ENCODE measurements at places on chromosomes 7 and 10. TPM values are rescaled to one million over a fixed set of nuclear protein-coding genes. Genes with fewer than 3 reads are reported as not detected.

GRCh38 chr10:133359972-133360610 lies 2.3 kb upstream of the FUOM start:
- peaks cover 10% of the 10 kb centered on the region for H3K36me3 ChIP-seq
- DNase-seq, result no peak
- no peak overlapping the region for H3K27ac ChIP-seq
- H3K4me3 ChIP-seq, result no peak overlapping the region
- peaks cover 7% of the 10 kb centered on the region for H3K4me1 ChIP-seq

DNA sequence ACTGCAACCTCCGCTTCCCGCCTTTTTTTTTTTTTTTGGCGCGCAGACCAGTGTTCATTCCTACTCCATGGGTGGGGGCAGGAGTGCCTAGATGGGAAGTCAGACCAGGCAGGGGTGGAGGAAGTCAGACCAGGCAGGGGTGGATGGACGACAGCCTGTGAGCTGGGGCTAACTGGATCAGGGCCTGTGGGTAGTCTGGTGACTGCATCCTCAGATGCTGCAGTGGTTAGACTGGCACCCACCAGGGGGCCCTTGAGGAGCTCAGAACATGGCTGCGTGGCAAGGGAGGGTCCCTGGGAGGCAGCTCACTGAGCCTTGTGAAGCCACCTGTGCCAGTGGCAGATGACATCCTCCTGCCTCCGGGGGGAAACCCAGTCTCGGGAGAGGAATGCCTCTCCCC lies 35.1 kb downstream of the RCC1L start:
- H3K27me3 ChIP-seq, result no peaks in the 10 kb centered on the region
- peaks cover 8% of the 10 kb centered on the region for H3K36me3 ChIP-seq
- H3K4me1 ChIP-seq, result peaks cover 6% of the 10 kb centered on the region
- no peak for DNase-seq
- no peak overlapping the region for H3K27ac ChIP-seq

- H3K4me1 ChIP-seq, result no peaks in the 10 kb centered on the region
- no peak for DNase-seq
- H3K4me3 ChIP-seq, result no peak overlapping the region
- peaks cover 28% of the 10 kb centered on the region for H3K36me3 ChIP-seq
- H3K27me3 ChIP-seq, result no peaks in the 10 kb centered on the region
These were observed 82.9 kb upstream of the OGDHL start for GRCh38 chr10:49844775-49845595.

The C10orf53 gene
- total RNA-seq, result not detected

GRCh38 chr10:130040817-130041330 lies 69.8 kb downstream of the C10orf143 start:
- no peak overlapping the region for H3K27ac ChIP-seq
- no peaks in the 10 kb centered on the region for H3K36me3 ChIP-seq
- no peak overlapping the region for H3K4me3 ChIP-seq
- no peaks in the 10 kb centered on the region for H3K27me3 ChIP-seq
- DNase-seq, result no peak

The BCL7B gene
- total RNA-seq, result 43.2 TPM

The TMEM254 gene
- total RNA-seq, result 11.3 TPM

DNA sequence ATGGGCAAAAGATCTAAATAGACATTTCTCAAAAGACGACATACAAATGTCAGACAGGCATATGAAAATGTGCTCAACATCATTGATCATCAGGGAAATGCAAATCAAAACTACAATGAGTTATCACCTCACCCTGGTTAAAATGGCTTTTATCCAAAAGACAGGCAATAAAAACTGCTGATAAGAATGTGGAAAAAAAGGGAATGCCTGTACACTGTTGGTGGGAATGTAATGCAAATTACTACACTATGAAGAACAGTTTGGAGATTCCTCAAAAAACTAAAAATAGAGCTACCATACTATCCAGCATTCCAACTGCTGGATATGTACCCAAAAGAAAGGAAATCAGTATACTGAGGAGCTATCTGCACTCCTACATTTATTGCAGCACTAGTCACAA lies 18.0 kb downstream of the GSDME start:
- no peak overlapping the region for H3K27ac ChIP-seq
- no peaks in the 10 kb centered on the region for H3K4me1 ChIP-seq
- H3K4me3 ChIP-seq, result no peak overlapping the region
- peaks cover 2% of the 10 kb centered on the region for H3K36me3 ChIP-seq
- H3K27me3 ChIP-seq, result peaks cover 25% of the 10 kb centered on the region
- no peak for DNase-seq

GRCh38 chr10:29687421-29688164 lies 52.8 kb upstream of the SVIL start:
- no peaks in the 10 kb centered on the region for H3K27me3 ChIP-seq
- peaks cover 43% of the 10 kb centered on the region for H3K36me3 ChIP-seq
- DNase-seq, result no peak

- no peak for DNase-seq
- no peak overlapping the region for H3K27ac ChIP-seq
- H3K4me3 ChIP-seq, result no peak overlapping the region
- H3K36me3 ChIP-seq, result no peaks in the 10 kb centered on the region
These were observed 140.0 kb downstream of the CAMK1D start for GRCh38 chr10:12489357-12489756.

DNA sequence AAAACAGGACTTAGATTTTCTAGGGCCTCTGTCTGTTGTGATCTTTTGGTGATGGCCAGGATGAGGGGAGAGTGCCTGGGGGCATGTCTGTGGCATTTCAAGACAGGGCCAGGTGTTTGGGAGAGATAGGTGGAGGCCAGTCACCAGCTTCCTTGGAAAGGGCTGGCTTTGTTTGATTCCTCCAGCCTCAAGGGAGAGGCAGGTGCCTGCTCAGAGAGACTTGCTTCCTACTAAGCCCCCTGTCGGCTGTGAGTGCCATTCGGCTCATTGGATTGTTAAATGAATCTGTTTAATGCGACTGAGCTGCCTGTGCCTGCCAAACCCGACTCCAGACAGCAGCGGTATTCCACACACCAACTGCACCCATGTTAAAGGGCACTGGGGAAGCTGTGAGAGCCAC lies 304.1 kb upstream of the COBL start:
- no peaks in the 10 kb centered on the region for H3K27me3 ChIP-seq
- no peak for DNase-seq
- H3K4me1 ChIP-seq, result no peaks in the 10 kb centered on the region
- H3K36me3 ChIP-seq, result no peaks in the 10 kb centered on the region
- no peak overlapping the region for H3K4me3 ChIP-seq
- no peak overlapping the region for H3K27ac ChIP-seq

GRCh38 chr7:156543699-156544598 lies 96.6 kb upstream of the RNF32 start:
- H3K4me1 ChIP-seq, result no peaks in the 10 kb centered on the region
- no peak for DNase-seq
- no peaks in the 10 kb centered on the region for H3K36me3 ChIP-seq
- no peak overlapping the region for H3K4me3 ChIP-seq
- H3K27ac ChIP-seq, result no peak overlapping the region
- H3K27me3 ChIP-seq, result peaks cover 10% of the 10 kb centered on the region

The CAMK2G gene
- 19.4 TPM for total RNA-seq

- peaks cover 16% of the 10 kb centered on the region for H3K36me3 ChIP-seq
- H3K4me3 ChIP-seq, result no peak overlapping the region
- H3K27ac ChIP-seq, result peak overlapping the region; percentile 6
- no peaks in the 10 kb centered on the region for H3K4me1 ChIP-seq
- DNase-seq, result no peak
These were observed 71.6 kb upstream of the CAMK2B start for GRCh38 chr7:44396931-44397545.

The PPRC1 gene
- 74.7 TPM for total RNA-seq

DNA sequence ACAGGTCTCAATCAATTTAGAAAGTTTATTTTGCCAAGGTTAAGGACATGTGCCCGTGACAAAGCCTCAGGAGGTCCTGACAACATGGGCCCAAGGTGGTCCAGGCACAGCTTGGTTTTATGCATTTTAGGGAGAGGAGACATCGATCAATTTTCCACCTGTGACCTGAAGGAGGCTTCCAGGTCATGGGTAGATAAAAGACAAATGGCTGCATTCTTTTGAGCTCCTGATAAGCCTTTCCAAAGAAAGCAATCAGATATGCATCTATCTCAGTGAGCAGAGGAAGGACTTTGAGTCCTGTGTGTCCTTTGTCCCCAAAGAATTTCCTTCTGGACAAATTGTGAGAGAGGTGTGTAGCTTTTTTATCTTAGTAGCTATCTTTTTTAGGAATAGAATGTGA lies 15.8 kb downstream of the LRRC72 start:
- H3K27me3 ChIP-seq, result no peaks in the 10 kb centered on the region
- H3K27ac ChIP-seq, result no peak overlapping the region
- no peaks in the 10 kb centered on the region for H3K4me1 ChIP-seq
- H3K4me3 ChIP-seq, result no peak overlapping the region
- no peaks in the 10 kb centered on the region for H3K36me3 ChIP-seq

- no peak overlapping the region for H3K4me3 ChIP-seq
- DNase-seq, result no peak
- no peak overlapping the region for H3K27ac ChIP-seq
- no peaks in the 10 kb centered on the region for H3K27me3 ChIP-seq
These were observed 1.3 kb upstream of the CLDN12 start for GRCh38 chr7:90401989-90402388.

GRCh38 chr10:131203456-131204357 lies 107.8 kb downstream of the TCERG1L start:
- no peak overlapping the region for H3K4me3 ChIP-seq
- H3K27me3 ChIP-seq, result peaks cover 2% of the 10 kb centered on the region
- DNase-seq, result no peak
- no peaks in the 10 kb centered on the region for H3K36me3 ChIP-seq

DNA sequence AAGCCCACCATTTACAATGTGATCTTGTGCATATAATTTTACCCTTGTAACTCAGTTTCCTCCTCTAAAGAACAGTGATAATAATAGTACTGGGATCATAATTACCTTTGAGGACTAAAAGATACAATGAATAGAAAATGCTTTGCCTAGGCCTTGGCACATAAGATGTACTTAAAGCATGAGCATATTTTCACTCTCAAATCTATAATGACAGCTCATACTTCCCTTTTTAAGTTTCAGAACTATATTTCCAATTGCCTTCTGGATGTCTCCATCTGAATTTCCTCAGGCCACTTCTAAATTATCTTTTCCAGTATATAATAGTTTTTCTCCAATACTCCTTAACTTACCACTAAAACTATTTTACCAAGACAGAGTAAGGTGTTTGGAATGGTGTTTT lies 13.3 kb upstream of the ITGB8 start:
- H3K4me3 ChIP-seq, result no peak overlapping the region
- no peaks in the 10 kb centered on the region for H3K4me1 ChIP-seq
- DNase-seq, result no peak
- no peaks in the 10 kb centered on the region for H3K36me3 ChIP-seq
- peaks cover 7% of the 10 kb centered on the region for H3K27me3 ChIP-seq

The NXPH1 gene
- total RNA-seq, result not detected

- H3K4me1 ChIP-seq, result peaks cover 8% of the 10 kb centered on the region
- H3K27ac ChIP-seq, result no peak overlapping the region
- peak overlapping the region; percentile 58 for H3K4me3 ChIP-seq
- H3K27me3 ChIP-seq, result peaks cover 19% of the 10 kb centered on the region
- H3K36me3 ChIP-seq, result no peaks in the 10 kb centered on the region
- DNase-seq, result no peak
These were observed 24.3 kb downstream of the GRID2IP start for GRCh38 chr7:6526997-6527378.

GRCh38 chr7:78594156-78594555 lies 795.6 kb downstream of the PHTF2 start:
- no peak overlapping the region for H3K4me3 ChIP-seq
- H3K27me3 ChIP-seq, result no peaks in the 10 kb centered on the region
- H3K27ac ChIP-seq, result no peak overlapping the region
- H3K4me1 ChIP-seq, result no peaks in the 10 kb centered on the region
- no peak for DNase-seq

The PITX3 gene
- total RNA-seq, result 0.66 TPM

DNA sequence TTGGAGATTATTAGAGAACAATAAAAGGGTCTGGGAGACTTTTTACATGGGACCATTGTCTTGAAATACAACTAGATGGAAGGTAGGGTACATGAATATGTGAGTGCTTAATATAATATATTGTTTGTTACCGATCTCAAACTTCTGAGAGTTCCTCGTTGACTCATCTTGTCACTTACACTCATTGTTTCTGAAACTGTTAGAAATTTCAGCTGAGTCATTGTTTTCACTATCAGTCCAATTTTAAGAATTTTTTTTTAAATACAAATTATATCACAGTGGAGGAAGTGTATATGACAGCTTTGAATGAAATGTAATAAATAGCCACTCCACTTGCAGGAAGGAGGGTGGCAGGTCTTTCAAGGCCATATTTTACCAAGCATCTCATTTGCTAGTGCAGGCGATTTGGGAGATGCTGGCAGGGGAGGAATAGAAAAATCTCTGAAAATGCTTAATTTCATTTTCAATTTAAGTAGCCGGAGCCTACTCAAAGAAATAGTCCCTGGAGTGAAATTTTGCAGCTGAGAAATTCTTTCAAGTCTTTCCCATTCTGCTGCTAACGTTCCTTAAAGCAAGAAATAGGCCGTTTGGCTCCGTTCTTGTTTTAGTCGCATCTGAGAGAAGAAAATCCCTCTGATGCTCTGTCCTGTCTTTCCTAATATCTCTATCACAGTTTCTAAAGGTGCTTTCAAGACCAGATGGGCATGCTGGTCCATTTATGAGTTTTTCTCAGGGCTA lies 1404.2 kb upstream of the CELF2 start:
- peaks cover 9% of the 10 kb centered on the region for H3K4me1 ChIP-seq
- H3K27me3 ChIP-seq, result peaks cover 29% of the 10 kb centered on the region
- peak; percentile 3 for DNase-seq
- H3K27ac ChIP-seq, result no peak overlapping the region
- no peaks in the 10 kb centered on the region for H3K36me3 ChIP-seq
- no peak overlapping the region for H3K4me3 ChIP-seq

DNA sequence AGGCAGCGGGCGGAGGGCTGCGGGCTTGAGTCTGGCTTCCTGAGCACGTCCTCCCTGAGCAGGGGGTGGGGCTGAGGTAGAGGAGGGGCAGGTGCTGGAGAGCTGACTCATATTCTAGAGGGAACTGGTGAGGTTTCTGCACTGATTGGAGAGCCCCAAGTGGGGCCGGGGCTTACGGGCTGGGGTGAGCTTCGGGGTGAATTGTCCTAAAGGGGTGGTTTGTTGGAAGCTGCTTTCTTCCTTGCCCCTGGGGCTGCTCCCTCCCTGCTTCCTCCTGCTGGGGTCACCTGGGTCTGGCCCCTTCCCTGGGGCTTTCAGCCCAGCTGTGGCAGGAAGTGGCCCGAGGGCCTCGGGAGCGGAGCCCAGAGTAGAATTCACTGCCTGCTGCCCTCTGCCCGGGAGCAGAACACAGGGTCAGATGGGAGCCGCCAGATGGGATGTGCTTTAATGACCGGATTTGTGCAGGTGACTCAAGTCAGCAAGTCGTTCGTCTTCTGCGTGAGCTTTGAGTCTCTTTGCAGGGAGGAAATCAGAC lies 48.6 kb downstream of the FAM20C start:
- peak; percentile 65 for DNase-seq
- no peak overlapping the region for H3K4me3 ChIP-seq
- no peaks in the 10 kb centered on the region for H3K27me3 ChIP-seq
- H3K4me1 ChIP-seq, result no peaks in the 10 kb centered on the region
